Choroid plexus epithelial cell (primary cell): ENCODE measurements at places on chromosomes 3 and 15.

- DNase-seq: no peak
Measured at GRCh38 chr3:7271631-7272030, 410.7 kb downstream of the GRM7 start.

GRCh38 chr15:40258544-40258943, 19.7 kb downstream of the PAK6 start:
- DNase-seq: peak; percentile 82

GRCh38 chr3:40532252-40532651, 7.5 kb downstream of the ZNF621 start:
- no peak for DNase-seq

GRCh38 chr3:141181819-141182218, 49.8 kb upstream of the PXYLP1 start:
- no peak for DNase-seq
